ENCODE measurements at places on chromosomes 1 and 21.

DNA sequence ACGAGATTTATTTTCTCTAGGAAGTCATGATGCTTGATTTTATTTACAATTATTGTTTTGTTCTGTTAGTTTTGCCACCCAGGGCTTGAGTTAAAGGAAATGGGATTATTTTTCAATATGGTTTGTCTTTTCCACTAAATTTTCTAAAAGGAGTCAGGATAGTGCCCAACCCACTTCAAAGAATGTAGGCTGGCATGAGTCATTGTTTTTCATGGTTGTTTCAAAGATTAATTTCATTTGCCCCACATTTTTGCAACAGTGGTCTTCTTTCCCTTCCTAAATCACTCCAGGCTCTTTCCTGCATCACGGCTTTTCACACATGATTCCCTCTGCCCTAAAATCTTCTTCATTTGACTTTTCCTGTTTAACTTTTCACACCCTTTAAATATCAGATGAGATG is 2.5 kb downstream of the SLAMF6 start:
- no peak for DNase-seq

- DNase-seq = no peak
Observed at GRCh38 chr1:92094090-92094489, 13.9 kb downstream of the BTBD8 start.

- DNase-seq = no peak
Observed at GRCh38 chr1:41340655-41341364, 20.4 kb upstream of the FOXO6 start.

DNA sequence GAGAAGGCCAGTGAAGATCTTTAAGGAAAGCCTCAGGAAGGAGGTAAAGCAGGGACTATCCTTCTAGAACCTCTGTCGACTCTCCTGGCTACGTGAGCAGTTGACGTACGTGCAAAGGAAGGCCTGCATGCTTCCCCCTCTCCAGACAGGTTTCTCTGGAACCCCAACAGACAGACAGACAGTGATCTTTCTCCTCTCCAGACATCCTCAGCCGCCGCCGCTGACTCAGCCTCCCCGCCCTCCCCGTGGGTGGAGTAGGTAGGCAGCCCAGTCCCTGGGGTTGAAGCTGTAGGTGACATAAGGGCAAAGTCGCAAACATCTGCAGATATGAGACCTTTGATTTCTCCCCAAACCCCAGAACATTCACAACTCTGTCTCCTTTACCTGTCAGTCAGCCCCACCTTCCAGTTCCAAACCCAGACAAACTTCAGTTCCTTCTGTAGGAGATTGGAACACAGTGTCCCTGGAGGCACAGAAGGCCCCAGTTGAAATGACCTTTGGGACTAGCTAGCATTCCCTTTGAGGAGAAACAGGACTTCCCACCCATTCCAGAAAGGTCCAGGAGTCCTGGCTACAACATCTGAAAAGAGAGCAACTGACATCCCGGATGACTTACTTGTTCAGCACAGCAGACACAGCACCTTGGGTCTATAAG is 146.0 kb upstream of the JUN start:
- no peak for DNase-seq

DNA sequence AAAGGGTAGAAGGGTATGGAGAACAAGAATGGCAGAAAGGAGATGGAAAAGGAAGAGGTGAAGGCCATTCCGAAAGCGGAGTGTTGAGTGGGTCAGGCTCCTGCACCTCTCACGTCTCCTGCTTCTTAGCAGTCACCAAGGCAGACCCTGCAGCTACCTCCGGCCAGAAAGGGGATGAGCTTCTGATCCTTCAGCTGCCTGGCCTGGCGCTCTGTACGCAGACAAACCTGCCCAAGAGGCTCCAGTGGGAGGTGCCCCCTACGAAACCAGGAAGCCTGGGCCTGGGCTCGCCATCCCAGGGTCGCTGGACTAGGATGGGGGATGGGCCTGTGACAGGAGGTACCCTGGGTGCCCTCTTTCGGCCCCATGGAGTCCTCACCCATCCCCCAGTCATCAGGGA is 3.0 kb downstream of the GPR61 start:
- DNase-seq = no peak

GRCh38 chr1:63524201-63524600 is 876 bp downstream of the EFCAB7 start:
- DNase-seq = no peak

DNA sequence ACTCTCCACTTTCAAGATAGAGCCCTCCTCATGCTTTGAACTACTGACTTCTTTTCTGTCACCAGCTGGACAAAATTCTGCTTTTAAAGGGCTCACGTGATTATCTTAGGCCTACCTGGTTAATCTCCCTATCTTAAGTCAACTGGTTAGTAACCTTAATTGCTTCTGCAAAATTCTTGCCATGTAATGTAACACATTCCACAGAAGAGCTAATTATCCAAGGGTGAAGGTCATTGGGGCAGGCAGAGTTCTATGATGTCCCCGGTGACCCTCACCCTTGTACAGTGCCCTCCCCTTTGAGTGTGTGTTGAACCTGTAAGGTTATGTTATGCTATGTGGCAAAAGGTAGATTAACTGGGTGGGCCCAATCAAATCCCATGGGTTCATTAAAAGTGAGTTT is 25.2 kb upstream of the FOXE3 start:
- DNase-seq = no peak

DNA sequence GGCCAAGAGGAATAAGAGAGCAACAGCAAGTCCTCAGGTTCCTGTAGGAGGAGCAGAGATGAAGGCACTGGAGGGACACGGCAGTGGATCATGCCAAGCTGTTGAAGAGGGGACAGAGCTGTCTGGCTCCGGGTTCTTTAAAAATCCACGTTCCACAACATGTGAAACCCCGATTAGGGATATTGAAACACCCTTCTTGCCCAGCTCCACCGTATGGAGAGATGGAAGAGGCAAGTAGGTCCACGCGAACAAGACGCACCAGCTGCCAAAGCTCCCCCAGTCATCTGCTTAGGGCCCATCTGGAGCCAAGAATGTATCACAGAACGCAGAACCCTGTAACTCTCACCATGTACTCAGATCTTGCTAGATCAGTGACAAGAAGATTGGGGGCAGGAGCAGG is 3.9 kb downstream of the C1orf198 start:
- DNase-seq = no peak

GRCh38 chr1:110464340-110464739 is 13.4 kb downstream of the PROK1 start:
- DNase-seq = no peak

- DNase-seq = no peak
Observed at GRCh38 chr1:33123266-33123665, 42.3 kb downstream of the AZIN2 start.

- no peak for DNase-seq
Observed at GRCh38 chr1:228216371-228217320, 8.8 kb downstream of the OBSCN start.

DNA sequence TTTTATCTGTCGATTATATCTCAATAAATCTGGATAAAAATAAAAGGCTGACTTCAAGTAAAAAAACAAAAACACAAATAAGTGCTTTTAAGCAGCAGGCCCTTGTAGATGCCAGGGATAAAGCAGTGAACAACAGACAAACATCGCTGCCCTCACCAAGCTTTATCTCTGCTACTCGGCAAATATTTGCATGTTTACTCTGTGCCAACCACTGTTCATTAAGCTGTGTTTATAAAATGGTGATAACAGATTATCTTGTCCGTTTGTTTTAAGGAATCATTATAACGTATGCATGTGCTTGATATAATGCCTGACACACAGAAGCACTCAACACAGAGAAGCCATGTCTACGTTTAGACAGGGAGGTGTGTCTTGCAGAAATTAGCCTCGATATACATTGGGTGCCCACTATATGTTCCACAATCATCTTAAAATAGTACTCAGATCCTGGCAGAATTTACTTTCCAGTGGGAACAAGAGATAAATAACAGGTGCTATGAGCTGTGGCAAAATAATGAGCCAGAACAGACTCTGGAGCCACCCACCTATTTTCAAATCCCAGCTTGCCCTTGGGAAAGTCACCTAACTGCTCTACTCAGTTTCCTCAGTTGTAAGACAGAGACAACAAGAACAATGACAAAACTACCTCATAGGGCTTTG is 47.2 kb downstream of the TRIT1 start:
- no peak for DNase-seq

DNA sequence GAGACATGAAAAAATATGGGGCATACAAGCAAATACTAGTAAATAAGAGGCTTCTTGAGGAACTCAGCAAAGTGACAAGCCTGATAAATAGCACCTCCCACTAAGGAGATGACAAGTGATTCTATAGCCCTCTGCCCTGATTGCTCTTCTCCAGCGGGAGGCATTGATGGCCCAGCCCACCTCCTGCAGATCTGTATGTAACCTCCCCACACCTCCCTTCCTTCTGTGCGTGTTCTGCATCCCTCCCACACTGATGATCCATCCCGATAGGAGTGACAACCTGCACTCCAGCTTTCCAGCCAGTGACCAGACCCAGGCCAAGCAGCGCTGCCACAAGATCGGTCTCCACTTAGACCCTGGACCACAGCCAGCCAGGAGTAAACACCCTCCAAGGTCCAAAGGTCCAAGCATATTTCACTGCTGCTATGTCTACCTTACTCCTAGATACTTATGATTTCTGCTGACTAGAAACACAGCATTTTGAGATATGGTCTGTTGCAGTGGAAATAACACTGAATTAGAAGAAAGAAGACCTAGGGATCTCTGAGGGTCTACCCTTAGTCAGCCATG is 176.1 kb downstream of the BRINP2 start:
- DNase-seq = no peak

DNA sequence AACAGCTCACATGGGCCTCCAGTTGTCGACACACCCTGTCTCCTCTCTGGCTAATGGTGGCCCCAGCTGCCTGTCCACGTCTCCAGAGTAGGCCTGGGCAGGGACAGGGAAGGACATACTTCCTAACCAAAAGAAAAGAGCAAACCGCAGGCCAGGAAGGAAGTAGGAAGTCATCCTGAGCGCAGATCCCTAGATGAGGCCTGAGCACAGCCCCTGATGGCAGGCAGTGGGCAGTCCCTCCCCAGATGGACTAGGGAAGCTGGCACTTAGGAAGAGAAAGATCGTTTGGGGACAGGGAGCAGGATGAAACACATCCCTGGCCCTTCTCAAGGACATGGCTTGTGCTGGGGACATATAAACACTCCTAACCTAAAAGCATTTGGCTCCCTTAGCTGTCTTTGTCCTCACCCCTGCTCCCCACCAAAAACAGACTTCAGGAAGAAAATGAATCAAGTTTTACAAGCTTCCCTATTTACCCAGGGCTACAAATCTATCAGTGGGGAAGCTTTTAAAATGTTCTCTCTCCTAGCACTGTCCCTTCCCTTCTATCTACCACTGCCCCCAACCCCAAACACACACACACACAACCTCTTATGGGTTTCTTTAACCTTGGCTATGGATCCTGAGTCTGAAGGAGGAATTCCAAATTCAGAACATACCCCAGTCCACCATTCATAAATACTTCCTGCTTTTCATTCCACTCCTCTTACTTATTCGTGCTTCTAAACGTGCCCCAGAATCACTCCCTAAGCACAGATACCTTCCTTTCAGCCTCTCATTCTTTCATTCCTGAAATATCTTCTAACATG is 21.1 kb downstream of the SSBP3 start:
- no peak for DNase-seq

DNA sequence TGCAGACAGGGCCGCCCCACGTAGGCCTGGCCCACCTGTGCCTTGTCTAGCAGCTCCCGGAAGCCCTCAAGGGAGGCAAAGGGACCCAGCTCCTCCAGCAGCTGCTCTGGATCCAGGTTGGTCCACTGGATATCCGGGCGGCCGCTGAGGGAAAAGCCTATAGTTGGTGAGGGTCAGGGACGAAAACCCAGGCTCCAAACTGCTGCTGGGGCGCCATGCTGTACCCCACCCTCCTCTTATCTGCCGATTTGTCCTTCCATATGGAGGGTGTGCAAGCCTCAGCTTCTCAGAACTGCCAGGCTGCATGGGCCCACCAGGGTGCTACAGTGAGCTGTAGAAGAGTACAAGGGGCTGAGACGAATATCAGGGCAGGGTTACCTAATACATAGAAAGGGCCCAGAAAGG is 12.2 kb downstream of the PTCH2 start:
- no peak for DNase-seq

- DNase-seq = no peak
Observed at GRCh38 chr1:17377325-17377953, 5.4 kb downstream of the PADI6 start.

DNA sequence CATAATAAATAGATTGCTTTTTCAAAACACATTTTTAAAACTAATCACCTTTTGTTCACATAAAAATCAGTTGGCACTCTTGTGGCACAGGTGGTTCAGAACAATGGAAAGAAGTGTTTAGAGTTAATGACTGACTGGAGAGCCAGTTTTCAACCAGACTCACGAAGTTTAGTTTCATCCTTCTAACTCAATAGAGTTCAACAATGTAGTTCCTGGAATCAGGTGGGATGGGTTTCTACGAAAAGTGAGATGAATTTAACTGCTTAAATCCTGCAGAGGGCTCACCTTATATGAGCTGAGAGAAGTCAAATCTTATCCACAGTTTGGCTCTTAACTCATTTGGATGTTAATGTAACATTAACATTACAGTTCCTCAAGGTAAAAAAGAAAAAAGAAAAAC is 116.5 kb downstream of the SMYD2 start:
- no peak for DNase-seq

DNA sequence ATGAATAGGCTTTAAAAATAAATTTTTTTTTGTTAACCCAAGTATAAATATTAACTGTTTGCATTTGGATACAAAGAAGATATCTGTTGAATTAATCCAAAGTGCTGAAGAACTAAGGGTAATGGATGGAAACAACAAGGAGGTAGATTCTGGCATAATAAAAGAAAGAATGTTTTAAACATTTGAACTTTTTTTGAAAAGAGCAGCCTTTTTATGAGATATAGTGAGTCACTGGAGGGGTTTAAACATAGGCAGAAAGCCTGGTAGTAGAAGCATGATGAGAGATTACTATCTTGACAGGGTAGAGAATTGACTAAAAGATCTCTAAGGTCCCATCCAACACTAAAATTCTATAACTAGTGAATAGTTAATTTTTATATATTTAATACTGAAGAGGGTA is 2.7 kb downstream of the MIER1 start:
- no peak for DNase-seq

GRCh38 chr1:74650561-74650960 is 23.0 kb downstream of the ERICH3 start:
- no peak for DNase-seq

- no peak for DNase-seq
Observed at GRCh38 chr1:192559115-192560006, 16.2 kb upstream of the RGS1 start.

DNA sequence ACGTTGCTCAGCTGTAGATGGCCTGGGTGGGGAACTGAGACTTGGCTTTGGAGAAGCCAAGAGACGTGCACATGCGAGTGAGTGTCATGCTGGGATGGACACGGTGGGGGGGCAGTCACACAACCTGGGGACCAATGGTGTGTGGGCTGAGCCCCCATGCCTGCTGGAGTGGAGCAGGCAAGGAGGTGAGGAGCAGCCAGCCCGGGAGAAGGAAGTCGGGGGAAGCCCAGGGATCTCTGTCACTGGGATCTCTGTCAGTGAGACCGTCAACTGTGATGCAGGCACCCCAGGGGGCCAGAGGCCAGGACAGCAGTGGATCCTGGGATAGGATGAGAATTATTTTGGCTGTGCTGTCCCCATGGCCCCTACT is 11.0 kb upstream of the ZNF669 start:
- no peak for DNase-seq

Data from D721Med (cell line).